Fibroblast of skin of abdomen (primary cell): ENCODE measurements at places on chromosomes 5 and 9.
A peak's percentile ranks its signal among the peaks of the same experiment; 100 is the strongest.

GRCh38 chr9:126524353-126525077 is 89.2 kb upstream of the LMX1B start:
- DNase-seq, result no peak

DNA sequence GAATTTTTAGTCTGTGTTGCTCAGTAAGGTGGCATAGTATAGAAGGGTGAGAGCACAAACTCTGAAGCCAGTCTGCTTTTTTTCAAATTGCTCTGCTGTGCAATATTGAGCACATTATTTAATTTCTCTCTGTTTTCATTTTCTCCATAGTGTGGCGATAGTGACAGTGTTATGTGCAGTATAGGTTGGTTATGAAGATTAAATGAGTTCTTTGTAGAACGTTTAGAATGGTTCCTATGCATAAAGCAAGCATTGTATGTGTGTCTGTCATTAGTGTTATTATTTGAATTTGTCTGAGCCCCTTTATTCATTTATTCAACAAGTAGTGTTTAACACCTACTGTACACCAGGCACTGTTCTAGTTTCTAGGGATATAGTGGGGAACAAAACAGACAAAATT is 9.2 kb downstream of the PRR16 start:
- peak; percentile 12 for DNase-seq

GRCh38 chr9:125066839-125067619 is 76.3 kb downstream of the SCAI start:
- DNase-seq, result peak; percentile 18

DNA sequence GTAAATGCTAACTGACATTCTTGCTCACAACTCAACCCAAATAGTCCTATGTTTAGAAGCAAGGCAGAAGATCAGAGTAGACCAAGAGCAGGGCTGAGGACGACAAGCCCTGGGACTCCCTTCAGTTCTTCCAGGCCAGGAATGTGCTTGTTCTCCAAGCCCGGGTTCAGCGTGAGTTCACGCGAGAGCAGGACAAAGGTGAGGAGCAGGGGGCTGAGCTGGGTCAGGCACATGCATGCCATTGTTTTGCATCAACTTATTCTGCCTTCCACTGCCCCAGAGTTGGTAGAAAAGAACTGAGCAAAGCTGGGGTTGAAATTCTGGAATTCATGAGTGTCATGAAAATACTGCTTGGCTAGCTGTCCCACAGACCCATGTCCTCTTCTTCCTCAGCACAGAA is 206.5 kb downstream of the PAX5 start:
- DNase-seq, result no peak

DNA sequence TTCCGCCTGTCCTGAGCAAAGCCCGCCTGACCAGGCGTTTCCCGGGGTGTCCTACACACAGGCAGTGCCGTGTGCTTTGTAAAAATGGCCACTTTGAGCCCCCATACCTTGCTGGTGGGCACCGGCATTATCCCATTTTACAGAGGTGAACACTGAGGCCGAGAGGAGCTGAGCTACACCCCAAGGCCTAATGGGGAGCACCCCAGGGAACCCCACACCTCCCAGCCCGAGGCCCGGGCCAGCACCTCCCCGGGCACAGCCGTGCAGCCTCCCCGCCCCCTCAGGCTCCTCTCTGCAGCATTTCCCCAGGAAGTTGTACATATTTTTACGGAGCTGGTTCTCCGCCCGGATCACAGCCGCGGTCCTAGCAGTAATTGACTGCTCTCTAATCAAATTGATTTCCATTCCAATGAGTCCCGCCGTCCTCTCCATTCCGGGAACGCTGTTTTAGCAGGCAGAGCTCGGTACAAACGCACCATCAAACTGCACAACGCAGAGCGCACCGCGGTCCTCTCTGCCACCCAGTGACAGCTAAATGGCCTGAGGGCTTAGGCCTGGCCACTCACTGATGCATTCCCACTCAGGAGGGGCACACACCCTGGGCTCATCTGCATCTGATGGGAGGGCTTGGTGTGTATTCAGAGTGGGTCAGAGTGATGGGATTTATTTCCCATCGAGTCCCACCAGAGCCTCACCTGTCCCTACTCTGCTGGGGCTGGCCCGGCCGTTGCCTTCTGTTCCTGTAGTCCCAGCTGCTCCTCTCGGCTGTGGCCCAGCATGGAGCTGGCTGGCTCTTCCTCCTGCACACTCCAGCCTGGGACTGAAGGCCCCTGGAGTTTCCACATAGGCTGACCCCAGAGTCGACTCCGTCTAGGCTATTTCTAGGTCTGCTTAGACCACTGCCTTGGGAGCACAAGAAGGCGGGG is 36.2 kb upstream of the UBAC1 start:
- no peak for DNase-seq

DNA sequence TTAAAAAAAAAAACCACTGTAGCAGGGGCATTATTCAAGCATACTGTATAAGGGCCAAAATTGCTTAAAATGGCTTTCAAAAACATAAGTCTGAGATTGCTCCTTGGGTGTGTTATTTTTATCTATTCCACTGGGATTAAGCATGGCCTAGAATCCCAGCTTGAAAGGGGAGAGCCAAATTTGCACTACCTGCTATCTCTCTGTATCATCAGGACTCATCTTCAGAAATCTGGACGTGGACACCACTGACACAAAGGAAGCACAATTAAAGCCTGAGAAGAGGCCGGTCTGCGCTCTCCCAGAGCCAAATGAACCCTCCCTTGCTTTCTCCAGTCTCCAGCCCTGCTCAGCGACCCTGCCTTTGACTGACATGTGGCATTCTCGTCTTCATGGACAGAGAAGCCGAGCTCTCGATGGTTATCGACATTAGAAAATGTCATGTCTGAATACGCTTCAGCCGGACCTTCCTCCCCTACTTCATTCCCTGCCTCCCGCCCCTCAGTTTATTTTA is 151.3 kb downstream of the EBF1 start:
- DNase-seq, result no peak

GRCh38 chr5:100165309-100165708 is 369.9 kb upstream of the FAM174A start:
- DNase-seq, result no peak

- DNase-seq, result no peak
Measured at GRCh38 chr5:128305341-128305740, 221.8 kb downstream of the SLC12A2 start.

DNA sequence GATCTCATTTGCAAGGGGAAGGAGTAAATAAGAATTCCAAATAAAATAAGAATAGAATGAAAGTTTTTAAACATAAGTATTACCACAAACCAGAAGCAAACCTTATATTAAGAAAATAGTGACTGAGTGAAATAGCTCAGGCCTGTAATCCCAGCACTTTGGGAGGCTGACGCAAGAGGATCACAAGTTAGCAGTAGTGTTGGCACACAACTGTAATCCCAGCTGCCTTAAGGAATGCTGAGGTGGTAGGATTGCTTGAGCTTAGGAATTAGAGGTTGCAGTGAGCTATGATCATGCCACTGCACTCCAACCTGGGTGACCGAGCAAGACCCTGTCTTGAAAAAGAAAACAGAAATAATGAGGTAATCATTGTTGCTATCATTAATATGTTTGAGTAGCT is 47.0 kb downstream of the APC start:
- DNase-seq, result peak; percentile 31

- DNase-seq, result no peak
Measured at GRCh38 chr5:31682851-31683250, 43.9 kb downstream of the PDZD2 start.

- DNase-seq, result peak; percentile 82
Measured at GRCh38 chr9:120360046-120360445, 219.9 kb downstream of the CDK5RAP2 start.

DNA sequence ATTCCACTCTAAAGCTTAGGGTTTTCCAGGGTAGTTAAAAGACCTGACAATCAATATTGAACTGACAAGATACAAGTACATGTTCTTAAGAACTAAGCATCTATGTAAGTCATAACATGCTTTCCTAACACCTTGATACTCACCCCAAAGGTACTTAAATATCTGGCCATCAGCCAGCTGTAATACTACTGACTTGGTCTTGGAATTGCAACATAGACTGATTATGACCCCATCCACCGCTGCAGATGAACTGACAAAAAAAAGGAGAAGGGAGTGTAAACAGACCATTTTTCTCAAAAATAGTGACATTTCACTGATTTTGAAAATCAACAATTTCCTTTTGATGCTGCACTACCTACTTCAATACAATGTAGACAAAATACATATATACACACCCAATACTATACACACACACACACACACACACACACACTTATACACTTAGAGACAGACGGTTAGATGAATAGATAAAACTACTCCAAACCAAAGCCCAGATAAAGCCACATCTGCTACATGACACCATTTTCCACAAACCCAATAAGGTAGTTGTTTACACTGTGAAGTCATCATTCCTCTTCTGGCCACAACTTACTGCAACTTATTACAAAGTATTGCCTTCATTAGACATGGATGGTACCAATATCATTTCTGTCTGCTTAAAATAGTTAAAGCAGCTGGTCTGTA is 30.4 kb downstream of the ELP1 start:
- no peak for DNase-seq

GRCh38 chr5:107670087-107670931 is 428 bp downstream of the EFNA5 start:
- peak; percentile 29 for DNase-seq

- DNase-seq, result peak; percentile 2
Measured at GRCh38 chr9:77793849-77794248, 145.7 kb upstream of the GNA14 start.

DNA sequence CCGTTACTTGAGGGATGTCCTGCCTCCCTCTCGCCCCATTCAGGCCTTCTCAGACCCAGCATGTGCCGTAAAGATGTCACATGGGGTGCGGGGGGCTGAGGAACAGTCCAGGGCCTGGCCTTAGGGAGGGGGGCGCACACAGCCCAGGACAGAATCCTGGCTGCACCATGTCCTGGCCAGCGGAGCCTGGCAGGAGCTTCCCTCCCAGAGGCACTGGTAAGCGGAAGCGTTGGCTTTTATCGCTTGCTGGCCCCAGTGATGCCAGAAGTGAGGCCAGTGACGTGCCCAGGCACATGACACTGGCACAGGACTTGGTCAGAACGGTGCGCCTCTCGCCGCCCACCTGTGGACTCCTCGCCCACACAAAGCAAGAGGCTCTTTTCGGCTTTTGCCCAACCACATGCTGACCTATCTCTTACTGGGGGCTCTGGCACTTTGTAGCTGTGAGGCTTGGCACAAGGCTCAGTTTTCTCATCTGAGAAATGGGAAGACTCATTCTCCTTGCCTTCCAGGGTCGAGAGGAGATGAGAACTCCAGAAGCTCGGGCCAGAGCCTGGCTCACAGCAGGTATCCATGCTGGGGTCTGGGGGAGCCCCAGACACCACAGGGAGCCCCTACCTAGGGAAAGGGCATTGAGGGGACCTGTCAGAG is 59.0 kb downstream of the LMX1B start:
- no peak for DNase-seq

DNA sequence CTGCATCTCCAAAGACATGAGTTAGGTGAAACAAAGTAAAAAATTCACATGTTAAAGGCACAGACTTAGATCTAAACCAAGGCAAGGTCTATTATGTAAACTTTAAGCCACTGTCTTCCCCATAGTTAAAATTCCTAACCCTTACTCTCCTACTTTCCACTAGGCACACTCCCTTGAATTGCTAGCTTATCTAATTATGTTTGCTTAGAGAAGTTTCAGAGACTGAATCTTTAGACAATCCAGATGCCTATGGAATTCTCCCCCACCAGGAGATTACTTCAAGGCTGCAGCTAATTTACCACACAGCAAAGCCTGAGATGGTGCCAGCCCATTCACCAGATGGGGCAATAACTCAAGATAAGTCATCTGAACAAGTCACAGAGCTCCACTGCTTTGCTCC is 803.1 kb upstream of the COX7C start:
- DNase-seq, result peak; percentile 0

DNA sequence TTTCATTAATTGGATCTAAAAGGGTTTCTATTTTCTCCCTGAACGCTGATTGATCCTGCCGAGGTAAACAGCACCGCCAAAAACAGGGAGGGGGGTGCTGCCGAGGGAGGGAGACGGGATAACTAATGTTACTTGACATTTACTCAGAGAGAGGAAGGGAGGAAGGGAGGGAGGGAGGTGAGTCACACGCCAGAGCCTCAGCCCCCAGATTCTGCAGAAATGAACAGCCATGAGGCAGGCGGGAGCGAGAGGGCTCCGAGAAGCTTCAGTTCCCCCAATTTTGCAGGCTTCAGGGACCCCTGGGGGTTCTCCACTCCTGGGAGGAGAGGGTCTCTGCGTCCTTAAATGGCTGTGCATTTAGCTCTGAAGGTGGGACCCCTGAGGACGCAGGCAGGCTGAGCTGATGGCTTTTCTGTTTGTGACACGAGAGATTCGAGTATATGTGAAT is 59.1 kb upstream of the IER5L start:
- DNase-seq, result peak; percentile 65

- DNase-seq, result no peak
Measured at GRCh38 chr9:18526685-18527084, 52.7 kb downstream of the ADAMTSL1 start.

- DNase-seq, result peak; percentile 48
Measured at GRCh38 chr9:18479405-18479804, 5.5 kb downstream of the ADAMTSL1 start.

DNA sequence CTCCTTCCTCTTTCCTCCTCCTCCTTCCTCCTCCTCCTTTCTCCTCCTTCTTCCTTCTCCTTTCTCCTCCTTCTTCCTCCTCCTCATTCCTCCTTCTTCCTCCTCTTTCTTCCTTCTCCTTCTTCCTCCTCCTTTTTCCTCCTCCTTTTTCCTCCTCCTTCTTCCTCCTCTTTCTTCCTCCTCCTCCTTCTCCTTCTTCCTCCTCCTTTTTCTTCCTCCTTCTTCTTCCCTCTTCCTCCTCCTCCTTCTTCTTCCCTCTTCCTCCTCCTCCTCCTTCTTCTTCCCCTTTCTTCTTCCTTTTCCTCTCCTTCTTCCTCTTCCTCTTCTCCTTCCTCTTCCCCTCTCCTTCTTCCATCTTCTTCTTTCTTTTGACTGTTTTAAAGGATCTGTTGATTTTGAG is 538.8 kb downstream of the TMEM38B start:
- no peak for DNase-seq

DNA sequence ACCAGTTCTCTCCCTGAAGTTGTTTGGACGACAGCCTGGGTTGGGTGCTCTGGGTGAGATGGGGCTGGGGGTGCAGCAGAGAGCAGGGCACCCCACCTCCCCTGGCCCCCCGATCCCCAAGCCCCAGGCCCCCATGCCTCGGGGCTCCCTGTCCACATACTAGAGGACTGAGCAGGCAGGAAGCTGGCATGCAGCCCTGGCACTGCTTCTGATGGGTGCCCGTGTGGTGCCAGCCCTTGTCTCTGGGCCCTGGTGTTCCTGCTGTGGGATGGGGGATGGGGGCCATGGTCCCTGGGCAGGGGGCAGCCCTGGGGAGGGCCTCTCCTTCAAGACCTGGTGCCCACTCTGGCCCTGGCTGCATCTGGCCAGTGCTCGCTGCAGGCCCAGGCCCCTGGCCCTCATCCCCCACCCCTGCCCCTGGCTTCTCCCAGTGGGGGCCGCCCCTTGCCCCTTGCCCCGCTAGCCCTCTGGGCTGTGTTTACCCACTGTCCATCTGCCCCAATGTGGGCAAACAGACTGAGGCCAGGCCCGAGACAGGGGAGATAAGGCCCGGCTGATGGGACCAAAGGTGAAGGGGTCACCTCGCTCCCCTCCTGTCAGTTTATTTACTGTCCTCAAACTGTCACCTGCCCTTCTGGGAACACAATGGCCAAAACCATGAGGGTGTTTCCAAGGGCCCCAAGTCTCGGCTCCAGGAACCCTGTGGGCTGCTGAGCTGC is 67.3 kb upstream of the RXRA start:
- no peak for DNase-seq

GRCh38 chr5:73812962-73813588 is 187.1 kb downstream of the ARHGEF28 start:
- DNase-seq, result no peak

GRCh38 chr5:169757016-169757415 is 119.9 kb downstream of the DOCK2 start:
- peak; percentile 44 for DNase-seq

- DNase-seq, result no peak
Measured at GRCh38 chr9:114299286-114300152, 23.4 kb upstream of the ORM1 start.
